Stimulated activated CD4-positive, alpha-beta T cell treated with anti-CD3 and anti-CD28 coated beads, TNF-alpha, amount 100 ng/mL, for 4 hours (primary cell): ENCODE measurements at places on chromosomes 1 and 21.

DNA sequence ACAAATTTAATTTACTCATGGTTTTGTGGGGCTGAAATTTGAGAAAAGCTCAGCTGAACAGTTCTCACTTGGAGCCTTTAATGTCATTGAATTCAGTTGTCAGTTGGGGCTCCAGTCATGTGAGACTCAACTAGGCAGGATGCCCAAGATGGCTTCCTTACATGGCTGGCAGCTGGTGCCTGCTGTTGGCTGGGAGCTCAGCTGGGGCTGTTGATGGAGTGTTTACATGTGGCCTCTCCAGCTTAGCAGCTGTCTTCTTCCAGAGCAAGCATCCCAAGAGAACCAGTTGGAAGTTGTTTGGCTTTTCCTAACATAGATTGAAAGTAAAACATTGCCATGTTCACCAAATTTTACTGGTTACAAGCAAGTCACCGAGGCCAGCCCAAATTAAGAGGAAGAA, 81.8 kb upstream of the KCNA3 start:
- DNase-seq = no peak

GRCh38 chr21:34528131-34528561, 16.1 kb upstream of the KCNE1 start:
- DNase-seq = no peak

- DNase-seq = no peak
These were observed 721.9 kb downstream of the PTPRU start for GRCh38 chr1:29958271-29958670.

- DNase-seq = no peak
These were observed 87.4 kb upstream of the IGSF21 start for GRCh38 chr1:18020021-18020817.

DNA sequence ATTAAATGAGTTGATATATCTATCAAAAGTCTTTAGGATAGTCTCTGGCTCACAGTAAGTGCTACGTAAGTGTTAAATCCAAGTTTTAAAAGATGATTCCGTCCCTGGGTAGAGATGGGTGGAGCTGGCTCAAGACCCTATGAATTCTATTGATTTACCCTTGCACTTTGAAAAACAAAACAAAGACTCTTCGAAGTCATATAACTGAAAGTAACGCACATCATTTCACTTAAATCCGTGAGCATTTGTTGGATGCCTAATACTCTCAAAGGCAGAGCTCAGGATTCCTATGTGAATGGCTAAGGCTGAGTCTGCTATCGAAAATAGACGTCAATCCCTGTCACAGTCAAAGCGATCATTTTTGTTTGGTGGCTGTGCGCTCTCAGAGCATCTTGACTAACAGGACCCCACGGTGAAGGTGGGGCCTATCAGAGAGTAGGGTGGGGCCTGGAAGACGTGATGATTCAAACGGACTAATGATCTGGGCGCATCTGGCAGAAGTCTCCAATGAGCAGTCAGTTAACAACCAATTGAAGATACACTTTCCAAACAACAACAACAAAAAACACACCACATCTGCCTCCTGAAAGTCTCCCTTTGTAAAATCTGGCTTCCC, 1.2 kb upstream of the NUCKS1 start:
- DNase-seq = no peak

DNA sequence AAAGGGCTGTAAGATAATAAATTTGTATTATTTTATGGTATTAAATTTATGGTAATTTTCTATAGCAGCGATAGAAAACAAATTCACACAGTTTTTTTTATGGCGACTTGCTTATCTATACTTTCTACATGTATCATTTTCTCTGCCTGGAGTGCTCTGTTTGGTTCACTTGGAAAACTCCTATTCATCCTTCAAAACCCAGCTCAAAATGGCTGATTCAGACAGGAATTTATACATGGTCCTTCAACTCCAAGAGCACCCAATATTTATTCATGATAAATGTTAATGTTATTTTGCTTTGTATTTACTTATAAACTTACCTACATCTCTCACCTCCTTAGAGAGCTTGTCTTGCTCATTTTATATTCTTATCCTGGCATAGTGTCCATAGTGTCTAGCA, 55.6 kb upstream of the SSX2IP start:
- DNase-seq = no peak

- no peak for DNase-seq
These were observed 6.8 kb upstream of the EFCAB14 start for GRCh38 chr1:46725736-46726108.

- DNase-seq = no peak
These were observed 4.4 kb upstream of the C2CD2 start for GRCh38 chr21:41957991-41958766.

- no peak for DNase-seq
These were observed 307.0 kb upstream of the USP25 start for GRCh38 chr21:15422783-15423182.

DNA sequence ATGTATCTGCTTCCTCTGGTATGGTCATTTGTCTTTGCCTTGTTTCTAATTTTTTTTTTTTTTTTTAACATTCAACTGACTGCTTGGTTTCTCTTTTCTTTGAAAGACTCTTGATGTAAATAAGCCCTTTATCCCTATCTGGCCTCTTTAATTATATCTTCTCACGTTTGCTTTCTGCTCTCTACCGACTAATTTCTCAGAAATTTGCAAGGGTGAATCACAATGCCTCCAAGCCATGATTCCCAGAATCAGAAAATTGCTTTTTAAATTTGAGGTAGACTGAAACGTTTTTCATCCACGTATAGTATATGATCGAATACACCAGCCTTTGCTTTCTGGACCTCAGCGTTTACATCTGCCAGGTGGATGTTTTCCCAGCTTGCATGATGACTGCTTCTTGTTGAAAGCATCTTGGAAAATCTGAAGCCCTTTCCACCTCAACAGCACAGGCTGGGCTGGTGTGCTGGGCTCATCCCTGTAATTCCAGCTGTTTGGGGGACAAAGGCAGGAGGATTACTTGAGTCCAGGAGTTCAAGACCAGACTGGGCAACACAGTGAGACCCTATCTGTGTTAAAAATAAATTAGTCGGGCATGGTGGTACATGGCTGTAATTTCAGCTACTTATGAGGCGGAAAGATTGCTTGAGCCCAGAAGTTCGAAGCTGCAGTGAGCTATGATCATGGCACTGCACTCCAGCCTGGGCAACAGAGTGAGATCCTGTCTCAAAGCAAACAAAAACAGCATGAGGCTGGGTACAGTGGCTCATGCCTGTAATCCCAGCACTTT, 35.0 kb upstream of the GPR137B start:
- DNase-seq = no peak

DNA sequence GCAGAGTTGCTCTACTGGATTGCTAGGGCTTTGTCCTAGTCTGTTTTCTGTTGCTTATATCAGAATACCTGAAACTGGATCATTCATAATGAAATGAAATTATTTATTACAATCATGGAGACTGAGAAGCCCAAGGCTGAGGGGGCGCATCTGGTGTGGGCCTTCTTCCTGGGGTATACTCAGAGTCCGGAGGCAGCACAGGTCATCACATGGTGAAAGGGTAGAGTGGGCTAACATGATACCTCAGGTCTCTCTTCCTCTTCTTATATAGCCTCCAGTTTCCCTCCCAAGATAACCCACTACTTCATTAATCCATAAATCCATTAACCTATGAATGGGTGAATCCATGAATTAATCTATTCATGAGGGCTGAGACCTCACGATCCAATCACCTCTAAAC, 667.6 kb upstream of the NCAM2 start:
- no peak for DNase-seq

- DNase-seq = no peak
These were observed 27.5 kb downstream of the OVGP1 start for GRCh38 chr1:111399792-111400610.

- DNase-seq = no peak
These were observed 12.2 kb upstream of the PPIH start for GRCh38 chr1:42646056-42646455.

DNA sequence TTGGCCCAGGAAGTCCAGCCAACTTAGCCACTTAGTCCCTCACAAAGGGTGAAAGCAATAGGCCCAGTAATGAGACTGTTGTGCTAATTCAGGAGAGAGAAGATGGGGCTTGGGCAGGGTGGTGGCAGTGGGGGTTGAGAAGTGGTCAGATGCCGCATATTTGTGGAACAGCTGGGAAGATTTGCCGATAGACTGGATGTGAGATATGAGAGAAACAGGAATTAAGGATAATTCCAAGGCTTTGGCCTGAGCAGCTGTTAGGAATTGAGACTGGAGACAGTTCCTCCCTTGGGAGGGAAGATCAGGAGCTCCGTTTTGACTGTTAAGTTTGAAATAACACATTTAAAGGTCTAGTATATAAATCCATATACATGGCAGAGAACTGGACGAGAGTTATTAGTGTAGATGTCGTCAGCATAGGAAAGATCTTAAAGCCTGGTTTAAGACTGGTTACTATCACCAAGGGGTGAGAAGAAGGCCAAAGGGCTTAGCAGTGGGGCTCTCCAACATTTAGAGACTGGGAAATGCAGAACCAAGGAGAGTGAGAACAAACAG, 323.7 kb upstream of the FAM78B start:
- DNase-seq = no peak

DNA sequence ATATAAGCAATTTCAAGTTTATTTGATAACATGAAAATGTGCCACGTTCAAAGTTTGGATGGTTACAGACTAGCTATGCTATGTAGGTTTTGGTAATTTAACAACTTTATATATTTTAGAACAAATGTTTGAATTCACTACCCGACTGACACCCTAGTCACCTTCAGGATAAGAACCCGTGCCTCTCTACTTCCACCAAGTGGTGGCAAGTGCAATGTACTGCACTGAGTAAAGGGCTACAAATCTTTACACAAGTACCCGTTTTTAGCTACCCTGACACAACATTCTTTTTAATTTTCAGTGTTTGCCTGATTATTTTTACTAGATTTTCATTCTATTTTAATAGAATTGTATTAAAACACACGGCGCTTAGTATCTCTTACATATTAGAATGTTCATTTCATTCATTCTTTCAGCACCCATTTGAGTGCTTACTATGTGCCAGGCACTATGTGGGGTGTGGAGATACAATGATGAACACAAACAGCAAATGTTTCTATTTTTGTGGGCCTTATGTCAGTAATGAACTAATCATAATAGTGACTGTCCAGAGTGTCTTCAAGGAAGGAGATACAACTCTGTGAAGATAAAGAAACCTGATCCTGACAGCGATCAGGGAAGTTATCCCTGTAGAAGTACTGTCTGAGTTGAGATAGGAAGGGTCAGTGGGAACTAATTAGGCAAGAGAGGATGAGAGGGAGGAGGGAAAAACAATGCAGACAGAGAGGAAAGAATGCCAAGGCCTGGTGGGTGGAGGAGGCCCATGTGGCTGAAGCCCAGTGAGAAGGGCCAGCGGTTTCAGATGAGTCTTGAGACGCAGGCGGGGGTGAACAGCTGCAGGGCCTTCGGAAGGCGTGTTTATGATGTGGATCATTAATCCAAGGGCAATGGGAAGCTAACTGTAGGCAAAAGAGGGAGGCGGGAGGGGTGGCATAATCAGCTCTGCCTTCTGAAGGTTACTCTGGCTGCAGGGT, 3.8 kb downstream of the LCA5L start:
- no peak for DNase-seq

DNA sequence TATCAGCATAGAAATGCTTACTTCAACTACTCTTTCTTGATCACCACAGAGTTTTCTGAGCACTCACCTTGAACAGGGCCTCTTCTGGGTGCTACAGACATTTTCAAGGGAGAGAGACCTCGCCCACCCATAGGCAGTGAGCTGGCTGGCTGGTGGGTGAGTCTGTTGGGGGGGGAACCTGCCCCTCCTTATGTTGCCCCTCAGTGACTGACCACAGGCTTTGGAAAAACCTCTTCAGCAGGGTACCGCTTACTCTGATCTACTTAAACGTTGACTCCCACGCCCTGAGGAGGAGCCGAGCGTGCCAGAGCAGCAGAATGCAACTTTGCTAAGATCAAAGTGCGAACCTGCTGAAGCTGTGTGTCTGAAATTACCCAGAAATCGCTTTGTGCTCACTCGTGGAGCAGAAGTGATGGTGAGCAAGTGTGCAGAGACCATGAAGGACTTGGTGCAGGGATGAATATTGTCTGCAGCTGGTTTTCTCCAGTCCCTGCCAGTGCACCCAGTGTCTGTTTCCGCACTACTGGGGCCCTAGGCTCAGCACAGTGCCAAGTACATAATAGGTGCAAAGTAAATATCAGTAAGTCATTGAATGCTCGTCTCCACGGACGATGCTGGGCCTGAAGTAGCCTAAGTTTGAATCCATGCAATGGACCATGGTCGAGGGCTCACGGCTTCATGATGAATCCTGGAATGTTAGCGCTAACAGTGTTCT, 158.7 kb upstream of the IRF2BP2 start:
- DNase-seq = peak; percentile 60

GRCh38 chr1:221735999-221736398, 5.9 kb downstream of the DUSP10 start:
- DNase-seq = no peak
